ENCODE measurements at places on chromosomes 1 and 21.

- DNase-seq: no peak
These were observed 268.3 kb upstream of the POGK start for GRCh38 chr1:166570954-166571353.

GRCh38 chr1:205918955-205919746 lies 24.1 kb downstream of the SLC26A9 start:
- peak; percentile 64 for DNase-seq

- DNase-seq: no peak
These were observed 40.8 kb downstream of the TCEANC2 start for GRCh38 chr1:54094001-54094729.

DNA sequence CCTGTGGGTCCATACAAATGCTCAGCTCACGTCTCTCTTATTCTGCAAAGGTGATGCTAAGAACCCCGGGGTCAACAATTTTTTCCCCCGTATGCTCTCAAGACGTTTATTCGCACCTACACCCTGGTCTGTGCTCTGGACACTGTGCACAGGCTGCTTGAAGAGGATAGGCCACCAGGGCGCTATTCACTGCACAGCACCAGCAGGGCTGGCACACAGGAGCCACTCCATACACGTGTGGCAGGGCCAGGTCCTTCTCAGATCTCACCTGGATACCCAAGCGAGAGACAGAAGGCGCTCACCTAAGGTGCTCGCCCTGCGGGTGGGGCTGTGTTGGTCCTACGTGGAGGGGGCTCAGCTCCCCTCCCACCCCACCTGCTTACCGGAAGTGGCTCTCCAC lies 16.7 kb downstream of the TMEM63A start:
- DNase-seq: no peak

DNA sequence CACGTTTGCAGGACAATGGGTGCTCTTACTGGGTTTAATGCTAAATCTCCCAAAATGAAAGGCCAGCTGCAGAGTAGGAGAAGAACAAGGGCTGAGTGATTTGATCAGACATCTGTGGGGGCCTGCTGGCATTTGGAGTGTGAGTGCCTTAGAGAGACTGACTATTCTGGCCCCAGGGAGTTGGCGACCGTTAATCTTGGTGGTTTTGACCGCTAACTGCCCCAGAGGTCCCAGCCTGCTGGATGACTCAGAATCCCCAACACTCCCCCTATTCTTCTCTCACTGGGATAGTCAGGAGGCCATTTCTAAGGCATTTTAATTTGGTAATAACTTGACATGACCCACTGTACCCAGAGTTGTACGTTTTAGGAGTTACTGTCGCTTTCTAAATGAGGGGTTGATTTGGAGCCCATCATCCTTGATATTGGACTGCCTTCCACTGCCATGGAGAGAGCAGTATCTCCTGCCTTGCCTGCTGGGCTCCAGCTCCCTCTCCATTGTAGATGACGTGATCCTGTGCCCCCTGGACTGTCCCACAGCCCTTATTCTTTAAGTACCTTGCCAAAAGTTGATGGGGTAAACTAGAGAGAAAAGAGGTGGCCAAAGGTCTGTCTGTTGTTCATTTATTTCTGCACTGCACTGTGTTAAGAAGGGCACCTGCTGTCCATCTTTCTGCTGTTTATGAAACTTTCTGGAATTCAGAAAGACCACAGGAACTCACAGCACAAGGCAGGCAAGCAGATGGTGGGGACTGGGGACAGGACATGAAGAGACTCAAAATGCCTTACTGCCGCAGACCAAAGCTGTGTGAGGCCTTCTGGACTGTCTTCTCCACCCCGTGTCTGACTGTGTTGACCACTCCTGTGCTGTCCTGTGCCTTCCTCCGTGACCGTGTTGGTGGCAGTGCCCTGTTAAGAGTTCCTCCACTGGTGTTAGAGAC lies 98.2 kb upstream of the ARTN start:
- peak; percentile 32 for DNase-seq

DNA sequence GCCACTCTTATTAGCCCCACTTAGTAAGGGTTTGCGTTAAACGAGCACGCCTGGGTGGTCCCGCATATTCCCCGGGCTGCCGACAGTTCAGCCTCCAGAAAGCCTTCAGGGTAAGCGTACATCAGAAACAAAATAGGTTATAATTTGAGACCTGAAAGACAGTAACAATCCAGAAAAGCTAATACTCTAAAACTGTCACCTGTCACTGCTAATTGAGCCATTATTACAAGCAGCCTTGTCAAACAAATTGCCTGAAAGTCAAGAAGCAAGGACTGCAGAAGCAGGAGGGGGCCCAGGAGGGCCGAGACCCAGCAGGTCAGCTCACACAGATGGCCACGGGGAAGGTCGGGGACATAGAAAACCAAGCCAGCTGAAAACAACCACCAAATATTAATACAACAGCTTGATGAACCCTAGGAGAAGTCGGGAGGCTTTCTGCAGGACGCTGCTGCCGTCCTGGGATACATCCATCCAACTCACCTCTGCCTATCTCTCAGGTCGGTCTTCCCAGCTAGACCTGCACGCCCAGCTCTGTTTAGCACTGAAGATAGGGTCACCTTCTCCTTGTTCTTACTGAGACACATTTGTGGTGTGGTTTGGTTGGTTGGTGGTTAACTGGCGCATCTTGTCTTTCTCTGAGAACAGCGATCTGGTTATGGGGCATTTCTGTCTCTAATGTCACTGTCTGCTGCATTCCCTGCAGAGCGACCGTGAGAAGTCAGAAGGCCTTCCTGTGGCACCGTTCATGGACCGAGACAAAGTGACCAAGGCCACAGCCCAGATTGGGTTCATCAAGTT lies 110.8 kb downstream of the WDR4 start:
- no peak for DNase-seq

- DNase-seq: no peak
These were observed 62.0 kb downstream of the SLC9A1 start for GRCh38 chr1:27092888-27093287.

GRCh38 chr21:42706765-42707164 lies 53.3 kb downstream of the PDE9A start:
- no peak for DNase-seq

DNA sequence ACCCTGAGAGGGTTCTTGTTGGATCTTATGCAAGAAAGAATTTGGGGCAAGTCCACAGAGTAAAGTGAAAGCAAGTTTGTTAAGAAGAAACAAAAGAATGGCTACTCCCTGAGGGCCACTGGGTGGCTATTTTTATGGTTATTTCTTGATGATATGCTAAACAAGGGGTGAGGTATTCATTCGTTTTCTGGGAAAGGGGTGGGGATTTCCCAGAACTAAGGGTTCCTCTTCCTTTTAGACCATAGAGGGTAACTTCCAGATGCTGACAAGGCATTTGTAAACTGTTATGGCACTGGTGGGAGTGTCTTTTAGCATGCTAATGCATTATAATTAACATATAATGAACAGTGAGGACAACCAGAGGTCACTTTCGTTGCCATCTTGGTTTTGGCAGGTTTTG lies 18.2 kb upstream of the IFI6 start:
- DNase-seq: no peak
